ENCODE measurements at places on chromosomes 5 and 9. TPM values are rescaled to one million over a fixed set of nuclear protein-coding genes. Genes with fewer than 3 reads are reported as not detected.

Gene GCNT1
- 18.9 TPM for polyA plus RNA-seq

Gene FOXI1
- not detected for polyA plus RNA-seq

Gene PCDHB4
- polyA plus RNA-seq = not detected

Gene SAPCD2
- 0.06 TPM for polyA plus RNA-seq

Gene OSMR
- polyA plus RNA-seq = not detected

Gene RFESD
- polyA plus RNA-seq = 9.3 TPM

Gene MRRF
- 16.3 TPM for polyA plus RNA-seq

Gene ZDHHC12
- 63.7 TPM for polyA plus RNA-seq

Gene LECT2
- not detected for polyA plus RNA-seq

Gene TUSC1
- polyA plus RNA-seq = 1.1 TPM

Gene PCDHB5
- polyA plus RNA-seq = not detected
